ENCODE measurements at places on chromosomes 2 and 18. TPM values are rescaled to one million over a fixed set of nuclear protein-coding genes. Genes with fewer than 3 reads are reported as not detected.
A peak's percentile ranks its signal among the peaks of the same experiment; 100 is the strongest.

The IL36G gene
- not detected for total RNA-seq

The SLC23A3 gene
- total RNA-seq: 1.8 TPM

- no peak for DNase-seq
Observed at GRCh38 chr2:55025627-55026026, 24.6 kb downstream of the RTN4 start.

The GALNT13 gene
- 0.19 TPM for total RNA-seq

The CRYBA2 gene
- total RNA-seq: not detected

- no peak for DNase-seq
Observed at GRCh38 chr2:177489719-177490301, 97.2 kb downstream of the AGPS start.

- DNase-seq: no peak
Observed at GRCh38 chr2:63301481-63301880, 250.9 kb downstream of the OTX1 start.

The ABCG5 gene
- total RNA-seq: not detected

- DNase-seq: no peak
Observed at GRCh38 chr18:9734189-9734588, 26.1 kb downstream of the RAB31 start.

The TRAF3IP1 gene
- total RNA-seq: 12.7 TPM

The TEKT4 gene
- total RNA-seq: 0.49 TPM

- DNase-seq: no peak
Observed at GRCh38 chr2:217911283-217912097, 91.3 kb downstream of the TNS1 start.

The CD8A gene
- 1.3 TPM for total RNA-seq

- no peak for DNase-seq
Observed at GRCh38 chr2:100773538-100773937, 46.4 kb upstream of the NPAS2 start.

The LONRF2 gene
- 0.23 TPM for total RNA-seq

- DNase-seq: peak; percentile 48
Observed at GRCh38 chr18:3224223-3224622, 4.5 kb upstream of the MYOM1 start.

- no peak for DNase-seq
Observed at GRCh38 chr2:217000406-217000805, 140.5 kb upstream of the TNP1 start.

The TMEM37 gene
- not detected for total RNA-seq

DNA sequence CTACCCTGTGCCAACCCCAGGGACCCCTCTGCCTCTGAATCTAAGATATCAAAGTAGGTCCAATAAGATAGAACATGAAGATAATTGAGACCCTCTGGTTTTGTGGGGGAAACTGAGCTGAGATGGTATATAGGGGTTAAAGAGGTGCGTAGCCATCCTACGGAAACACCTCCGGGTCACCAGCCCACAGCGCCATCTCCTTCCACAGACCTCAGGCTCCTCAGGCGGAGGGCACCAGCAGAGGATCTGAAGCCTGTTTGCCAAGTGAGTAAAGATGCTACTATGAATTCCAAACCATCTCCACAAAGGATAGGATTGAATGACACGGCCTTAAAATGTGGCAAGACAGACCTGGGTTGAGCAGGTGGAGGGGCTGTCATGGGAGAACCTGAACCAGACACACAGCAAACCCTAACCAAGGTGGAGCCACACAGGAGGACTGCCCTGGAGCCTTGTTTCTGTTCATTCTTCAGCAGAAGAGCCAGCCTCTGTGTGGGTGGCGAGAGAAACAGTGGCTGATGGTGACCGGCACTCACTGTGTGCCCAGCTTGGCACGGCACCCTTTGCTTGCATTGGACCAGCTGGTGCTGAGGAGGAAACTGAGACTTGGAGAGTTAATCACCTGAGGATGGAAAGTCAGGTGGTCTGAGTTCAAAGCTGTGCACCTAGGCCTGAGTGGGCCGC is 10.2 kb downstream of the GBX2 start:
- no peak for DNase-seq

The MC4R gene
- total RNA-seq: not detected

DNA sequence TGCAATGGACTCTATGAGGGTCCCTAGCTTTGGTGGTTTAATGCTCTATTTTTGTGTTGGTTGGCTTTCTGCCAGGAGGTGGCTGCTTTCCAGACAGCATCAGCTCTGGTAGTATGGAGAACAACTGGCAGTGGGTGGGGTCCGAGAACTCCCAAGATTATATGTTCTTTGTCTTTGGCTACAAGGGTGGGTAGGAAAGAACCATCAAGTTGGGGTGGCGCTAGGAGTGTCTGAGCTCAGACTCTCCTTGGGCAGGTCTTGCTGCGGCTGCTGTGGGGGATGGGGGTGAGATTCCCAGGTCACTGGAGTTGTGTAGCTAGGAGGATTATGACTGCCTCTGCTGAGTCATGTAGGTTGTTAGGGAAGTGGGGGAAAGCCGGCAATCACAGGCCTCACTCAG is 976.1 kb upstream of the GYPC start:
- DNase-seq: no peak

The NR4A2 gene
- 13.2 TPM for total RNA-seq

- no peak for DNase-seq
Observed at GRCh38 chr2:172550419-172550818, 5.5 kb upstream of the PDK1 start.

The PLEK gene
- 0.62 TPM for total RNA-seq

DNA sequence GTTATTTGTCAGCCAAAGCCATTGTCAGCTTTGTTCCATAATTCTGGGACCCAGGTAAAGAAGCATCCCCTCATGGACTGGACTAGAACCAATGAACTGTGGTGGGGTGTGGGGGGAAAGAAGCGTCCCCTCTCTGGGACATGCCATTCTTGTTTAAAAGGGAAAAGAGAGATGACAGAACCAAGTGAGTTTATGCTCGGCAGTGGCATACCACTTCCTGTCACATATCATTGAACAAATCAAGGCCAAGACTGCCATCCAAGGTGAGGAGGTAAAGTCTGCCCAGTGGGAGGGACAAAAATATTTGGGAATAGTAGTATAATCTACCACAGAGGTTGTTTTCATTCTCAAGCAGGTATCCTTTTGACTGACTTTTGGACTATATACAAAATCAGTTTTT is 4.7 kb upstream of the GLS start:
- peak; percentile 69 for DNase-seq

The UGT1A6 gene
- total RNA-seq: not detected

DNA sequence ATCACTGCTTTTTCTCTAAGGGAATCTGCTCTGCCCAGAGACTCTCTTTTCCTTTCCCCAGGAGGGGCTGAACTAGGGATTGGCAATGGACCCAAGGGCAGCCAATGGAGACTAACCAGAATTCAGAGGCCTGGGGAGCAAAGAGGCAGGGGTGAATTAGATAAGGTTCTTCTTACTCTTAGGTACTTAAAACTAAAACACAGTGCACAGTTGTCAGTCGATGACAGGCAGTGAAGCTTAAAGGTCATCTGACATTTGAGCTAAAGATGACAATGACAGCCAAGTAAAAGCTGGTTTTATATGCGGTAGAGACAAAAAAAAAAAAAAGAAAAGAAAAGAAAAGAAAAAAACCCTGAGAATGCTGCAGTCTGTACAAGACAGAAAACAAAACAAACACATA is 57.8 kb downstream of the HIBCH start:
- DNase-seq: no peak

GRCh38 chr2:80499095-80499494 is 194.5 kb upstream of the LRRTM1 start:
- no peak for DNase-seq

The SCYGR4 gene
- total RNA-seq: not detected

DNA sequence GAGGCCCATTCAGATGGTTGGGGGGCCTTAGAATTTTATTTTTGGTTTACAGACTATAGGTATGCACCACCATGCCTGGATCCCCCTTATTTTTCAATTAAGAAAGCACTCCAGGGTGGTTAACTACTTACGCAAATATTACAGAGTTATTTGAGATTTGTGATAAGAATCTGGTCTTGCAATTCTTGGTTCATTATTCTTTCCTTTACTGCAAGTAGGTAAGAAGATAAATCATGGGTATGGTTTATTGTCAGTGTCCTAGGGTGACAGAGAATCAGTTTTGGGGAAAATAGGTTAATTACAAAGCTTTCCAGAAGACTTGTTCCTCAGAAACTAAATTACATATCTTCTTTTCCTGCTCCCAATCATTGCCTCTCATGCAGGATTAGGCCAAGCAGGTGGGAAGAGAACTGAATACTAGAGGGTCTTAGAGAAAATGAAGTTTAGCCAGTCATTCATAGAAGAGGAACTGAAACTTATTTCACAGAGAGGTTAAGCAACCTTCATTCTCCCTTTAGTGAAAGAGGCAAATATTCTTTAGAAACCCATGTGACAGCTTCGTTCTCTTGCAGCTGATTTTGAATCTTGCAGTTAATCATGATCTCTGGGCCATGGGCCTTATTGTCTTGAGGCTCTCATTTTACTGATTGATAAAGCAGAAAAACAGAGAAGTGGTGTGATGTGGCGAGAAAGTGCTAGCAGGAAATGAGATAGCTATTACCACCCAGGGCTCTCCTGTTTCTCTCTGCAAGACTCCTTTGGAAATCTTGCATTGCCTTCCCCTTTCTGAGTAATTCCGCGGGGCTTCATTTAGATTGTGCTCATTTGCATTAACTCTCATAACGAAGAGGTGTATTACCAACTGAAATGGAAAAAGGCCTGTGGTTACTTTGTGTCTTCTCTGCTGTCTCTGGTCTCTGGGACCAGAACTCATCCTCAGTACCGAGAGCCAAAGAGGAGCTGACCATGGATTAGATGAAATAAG is 44.8 kb upstream of the ARHGAP25 start:
- peak; percentile 63 for DNase-seq

DNA sequence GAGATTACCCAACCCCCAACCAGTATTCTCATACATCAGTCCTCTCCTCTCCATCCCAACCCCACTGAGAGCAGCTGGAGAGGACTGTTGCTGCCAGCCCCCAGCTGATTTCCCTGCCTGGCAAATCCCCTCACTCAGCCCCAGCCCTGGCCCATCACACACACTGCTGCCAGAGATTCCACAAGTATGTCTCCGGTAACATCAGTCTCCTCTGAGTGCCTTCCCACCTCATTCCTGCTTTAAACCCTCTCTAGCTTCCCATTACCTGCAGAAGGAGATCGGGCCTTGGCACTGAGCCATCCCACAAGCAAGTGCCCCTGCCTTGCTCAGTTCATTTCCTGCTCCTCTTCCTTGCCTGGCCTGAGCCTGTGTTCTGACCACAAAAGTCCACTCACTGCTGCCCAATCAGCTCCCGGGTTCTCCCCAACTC is 50.6 kb upstream of the ZFP36L2 start:
- no peak for DNase-seq

DNA sequence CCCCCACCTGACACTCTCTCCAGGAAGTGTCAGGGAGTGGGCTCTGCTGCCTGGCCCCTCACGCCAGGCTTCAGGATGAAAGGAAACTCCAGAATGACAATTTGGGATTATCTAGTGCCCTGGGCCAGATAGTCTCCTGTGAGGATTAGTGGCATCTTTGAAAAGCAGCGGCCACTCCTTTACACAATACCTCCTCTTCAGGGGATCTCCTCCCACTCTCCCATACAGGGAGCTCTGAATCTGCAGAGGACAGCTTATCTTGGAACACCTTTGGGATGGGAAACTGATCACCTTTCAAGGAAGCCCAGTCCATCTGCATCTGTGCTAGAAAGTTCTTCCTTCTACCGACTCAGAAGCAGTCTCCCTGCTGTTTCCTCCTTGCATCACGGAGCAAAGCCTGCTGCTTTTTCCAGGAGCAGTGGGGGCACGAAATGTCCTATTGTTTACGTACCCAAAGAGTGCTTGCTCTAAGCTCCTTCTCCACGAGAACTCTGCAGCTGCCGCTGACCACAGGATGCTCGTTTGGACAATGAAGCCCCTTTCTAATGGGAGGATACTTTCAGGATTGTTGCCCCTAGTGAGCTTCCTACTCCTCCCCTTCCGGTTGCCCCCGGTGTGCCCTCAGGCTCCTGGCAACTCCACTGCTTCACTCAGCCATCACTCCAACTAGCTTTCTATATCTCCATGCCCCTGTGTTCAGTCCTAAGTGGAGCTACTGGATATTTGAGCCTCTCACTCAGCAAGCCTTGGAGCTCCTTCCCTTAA is 31.5 kb downstream of the SIX3 start:
- DNase-seq: no peak

The AQP12A gene
- not detected for total RNA-seq

GRCh38 chr2:53861824-53862223 is 2.1 kb upstream of the GPR75 start:
- DNase-seq: no peak

The C2orf76 gene
- 10.2 TPM for total RNA-seq

DNA sequence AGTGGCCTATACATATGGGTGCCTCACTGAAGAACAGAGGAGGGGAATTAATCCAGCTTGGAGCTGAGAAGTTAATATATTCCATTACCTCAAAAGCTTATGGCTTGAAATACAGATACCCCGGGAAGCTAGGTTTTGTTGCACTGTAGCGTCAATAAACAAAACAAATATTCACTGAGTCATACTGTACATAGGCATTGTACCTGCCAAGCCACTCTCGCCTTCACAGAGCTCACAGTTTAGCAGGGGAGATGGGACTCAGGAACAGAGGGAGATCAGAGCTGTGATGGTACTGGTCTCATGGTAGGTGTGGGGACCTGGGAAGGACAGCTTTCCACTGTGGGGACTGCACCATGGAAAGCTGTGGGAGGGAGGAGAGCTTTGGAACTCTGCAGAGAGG is 111.2 kb upstream of the ST6GAL2 start:
- DNase-seq: no peak

The ADNP2 gene
- total RNA-seq: 29.3 TPM

- peak; percentile 93 for DNase-seq
Observed at GRCh38 chr18:8696749-8697211, 8.6 kb upstream of the MTCL1 start.

DNA sequence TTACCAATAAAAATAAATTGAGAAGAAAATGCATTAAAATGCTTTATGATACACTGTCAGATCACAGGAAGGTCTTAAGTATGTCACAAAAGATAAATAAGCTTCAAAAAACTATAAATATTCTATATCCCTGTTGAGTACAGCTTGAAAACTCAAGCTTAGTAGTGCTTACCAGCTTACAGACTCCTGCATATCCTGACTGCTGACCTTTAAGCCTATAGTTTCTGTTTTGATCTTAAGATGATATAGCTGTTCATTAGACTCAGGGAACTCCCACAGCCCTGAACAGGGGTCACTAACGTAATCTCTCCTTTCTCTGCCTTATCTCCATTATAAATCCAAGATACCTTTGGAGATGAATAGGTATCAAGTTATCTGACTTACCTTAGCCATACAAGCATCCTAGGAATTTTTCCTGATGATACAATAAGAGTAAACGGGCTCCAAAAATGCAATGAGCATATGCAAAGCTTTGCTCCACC is 93.7 kb upstream of the RBBP8 start:
- DNase-seq: no peak

The SERPINB12 gene
- not detected for total RNA-seq

- DNase-seq: no peak
Observed at GRCh38 chr2:107730898-107731297, 95.8 kb upstream of the RGPD4 start.

GRCh38 chr2:229922449-229923386 is at the start of gene FBXO36:
Gene FBXO36, plus strand, starts transcription at chr2:229922503. Its CDS starts 11 bp downstream, at chr2:229922514.
- DNase-seq: peak; percentile 97

- no peak for DNase-seq
Observed at GRCh38 chr18:55258088-55258487, 298.8 kb upstream of the CCDC68 start.

Measured in activated CD4-positive, alpha-beta T cell treated with anti-CD3 and anti-CD28 coated beads, Interleukin-2, amount 10 ng/mL, durations not matched to agents 24 days and 14 days (primary cell).